ENCODE measurements at places on chromosomes 3 and 15.

- no peak for DNase-seq
Measured at GRCh38 chr15:37102305-37103162, 2.2 kb upstream of the MEIS2 start.

- no peak for DNase-seq
Measured at GRCh38 chr3:150128126-150128525, 157.4 kb upstream of the PFN2 start.

GRCh38 chr3:50364573-50365079, 5.3 kb upstream of the TMEM115 start:
- no peak for DNase-seq

DNA sequence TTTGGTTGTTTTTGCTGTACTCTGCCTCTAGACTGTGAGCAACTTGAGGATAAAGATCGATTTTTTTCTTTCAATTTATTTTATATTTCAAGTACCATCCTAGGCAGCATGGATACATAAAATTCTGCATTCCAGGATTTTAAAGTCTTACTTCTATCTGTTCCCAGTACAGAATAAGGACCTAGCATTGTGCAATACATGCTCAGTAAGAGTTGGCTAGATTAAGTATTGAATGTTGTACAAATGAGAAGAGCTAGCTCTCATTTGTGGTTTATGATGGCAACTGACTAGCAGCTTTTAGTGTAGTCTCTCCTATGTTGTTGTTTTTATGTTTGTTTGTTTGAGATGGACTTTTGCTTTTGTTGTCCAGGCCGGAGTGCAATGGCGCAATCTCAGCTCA, 222.7 kb downstream of the TP63 start:
- DNase-seq, result no peak

GRCh38 chr3:161925749-161926360, 429.2 kb downstream of the OTOL1 start:
- no peak for DNase-seq

GRCh38 chr3:74535281-74535680, 79.2 kb downstream of the CNTN3 start:
- DNase-seq, result no peak

DNA sequence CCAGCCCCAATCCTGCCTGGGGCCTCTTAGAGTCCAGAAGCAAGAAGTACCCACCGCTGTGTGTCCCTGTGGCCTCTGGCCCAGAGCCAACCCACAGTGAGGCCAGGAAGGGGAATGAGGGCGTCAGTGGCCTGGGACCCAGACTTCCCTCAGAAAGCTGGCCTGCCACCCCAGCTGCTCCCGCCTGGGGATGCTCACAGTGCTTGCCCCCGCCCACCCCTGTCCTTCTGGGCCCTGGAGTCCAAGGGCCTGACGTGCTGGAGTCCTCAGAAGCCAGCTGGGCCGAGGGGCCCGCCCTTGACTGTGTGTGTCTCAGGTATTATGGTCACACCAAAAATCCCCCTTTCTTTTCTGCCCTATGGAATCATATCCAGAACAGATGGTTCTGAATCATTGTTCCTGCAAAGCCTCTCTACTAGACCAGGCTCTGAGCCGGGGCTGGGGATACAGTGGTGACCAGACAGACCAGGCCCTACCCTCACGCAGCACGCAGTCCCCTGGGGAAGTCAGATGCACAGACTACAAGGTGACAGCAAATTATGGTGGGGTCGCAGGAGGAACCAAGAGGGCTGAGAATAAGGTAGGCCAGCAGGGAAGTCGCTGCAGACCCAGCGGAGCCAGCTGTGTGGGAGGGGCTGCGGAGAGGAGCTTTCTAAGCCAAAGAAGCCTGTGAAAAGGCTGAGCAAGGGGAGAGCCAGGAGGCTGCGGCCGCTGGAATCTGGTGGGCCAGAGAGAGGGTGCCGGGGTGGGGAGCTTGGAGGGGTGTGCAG, 99.1 kb downstream of the VGLL4 start:
- no peak for DNase-seq

DNA sequence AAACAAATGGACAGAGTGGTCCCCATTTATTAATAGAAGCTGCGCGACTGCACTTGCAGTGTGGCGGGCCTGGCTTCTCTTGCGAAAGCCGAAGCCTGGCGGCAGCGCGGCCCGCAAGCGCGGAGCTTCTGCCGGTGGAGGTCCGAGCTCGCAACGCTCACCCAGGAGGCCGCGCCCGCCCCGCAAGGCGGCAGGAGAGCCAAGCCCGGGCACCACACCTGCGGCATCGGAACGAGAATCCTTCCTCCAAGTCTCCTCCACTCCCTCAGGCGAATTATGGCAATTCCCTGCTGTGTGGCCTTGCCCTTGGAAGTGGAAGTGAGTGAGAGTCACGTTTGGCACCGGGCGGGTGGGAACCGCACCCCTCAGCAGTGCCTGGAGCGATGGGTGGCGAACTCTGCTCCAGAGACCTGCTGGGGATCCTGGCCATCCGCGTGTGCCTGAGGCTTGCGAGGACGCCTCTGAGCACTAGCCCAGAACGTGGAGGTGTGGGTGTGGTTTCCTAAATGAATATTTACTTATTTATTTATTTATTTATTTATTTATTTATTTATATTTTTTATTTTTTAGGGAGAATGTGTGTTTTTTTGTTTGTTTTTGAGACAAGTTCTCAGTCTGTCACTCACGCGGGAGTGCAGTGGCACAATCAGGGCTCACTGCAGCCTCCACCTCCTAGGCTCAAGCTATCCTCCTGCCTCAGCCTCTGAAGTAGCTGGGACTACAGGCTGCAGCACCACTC, 133.7 kb upstream of the UBE2E1 start:
- DNase-seq, result no peak

GRCh38 chr15:87570206-87570605, 686.3 kb downstream of the NTRK3 start:
- no peak for DNase-seq

GRCh38 chr3:39101022-39101689, 6.3 kb downstream of the GORASP1 start:
- DNase-seq, result peak; percentile 35

Data from stimulated activated CD4-positive, alpha-beta T cell treated with anti-CD3 and anti-CD28 coated beads, Interleukin-1b, Interleukin-23, amount 100 ng/mL, for 48 hours (primary cell).